Hippocampal formation (tissue), 2 donors: ENCODE measurements at places on chromosomes 3 and 15.

DNA sequence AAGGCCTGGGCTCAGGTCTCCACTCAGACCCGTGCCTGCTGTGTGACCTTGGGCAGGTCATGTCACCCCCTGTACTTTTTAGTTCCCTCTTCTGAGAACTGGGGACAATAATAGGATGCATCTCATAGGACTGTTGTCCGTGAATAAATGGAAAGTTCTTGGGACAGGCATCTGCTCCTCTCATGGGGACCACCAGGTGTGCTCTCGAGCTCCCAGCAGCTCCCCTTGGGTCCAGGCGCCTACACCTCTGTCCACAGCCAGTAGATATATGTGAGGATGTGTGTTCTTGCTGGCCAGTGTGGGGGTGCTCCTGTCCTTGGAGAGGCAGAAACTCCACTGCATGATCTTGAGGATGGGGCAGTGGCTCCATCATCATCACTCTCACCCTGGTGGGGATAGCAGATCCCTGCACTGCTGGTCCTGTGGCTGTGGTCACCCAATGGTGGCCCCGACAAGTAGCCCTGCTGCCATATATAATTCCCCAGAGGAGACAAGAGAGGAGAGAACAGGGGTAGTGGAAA, 257.6 kb upstream of the TLE3 start:
- no peak for DNase-seq

DNA sequence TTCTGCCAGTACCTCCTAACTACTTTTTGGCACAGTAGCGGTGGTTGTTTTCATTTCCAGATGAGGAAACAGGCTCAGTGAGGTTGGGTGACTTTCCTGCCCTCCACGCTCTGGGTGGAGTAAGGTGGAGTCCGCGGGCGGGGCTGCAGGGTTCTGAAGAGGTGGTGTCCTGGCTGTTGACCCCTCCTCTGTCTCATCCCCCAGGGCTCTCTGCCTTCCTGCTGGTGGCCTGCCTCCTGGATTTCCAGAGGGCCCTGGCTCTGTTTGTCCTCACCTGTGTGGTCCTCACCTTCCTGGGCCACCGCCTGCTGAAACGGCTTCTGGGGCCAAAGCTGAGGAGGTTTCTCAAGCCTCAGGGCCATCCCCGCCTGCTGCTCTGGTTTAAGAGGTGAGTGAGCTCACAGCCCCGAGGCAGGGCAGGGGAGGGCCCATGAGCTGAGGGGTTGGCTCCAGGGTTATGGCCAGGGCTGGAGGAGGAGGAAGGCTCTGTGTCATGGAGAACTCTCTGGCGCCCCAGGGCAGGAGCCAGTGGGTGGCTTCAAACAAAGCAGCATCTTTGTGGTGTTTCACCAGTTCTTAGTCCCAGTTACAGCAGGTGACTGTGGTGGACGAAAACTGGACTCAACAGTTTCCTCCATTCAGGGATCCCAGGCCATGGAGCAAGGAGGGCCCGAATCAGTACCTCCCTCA, 10.4 kb downstream of the SLC28A1 start:
- no peak for DNase-seq

DNA sequence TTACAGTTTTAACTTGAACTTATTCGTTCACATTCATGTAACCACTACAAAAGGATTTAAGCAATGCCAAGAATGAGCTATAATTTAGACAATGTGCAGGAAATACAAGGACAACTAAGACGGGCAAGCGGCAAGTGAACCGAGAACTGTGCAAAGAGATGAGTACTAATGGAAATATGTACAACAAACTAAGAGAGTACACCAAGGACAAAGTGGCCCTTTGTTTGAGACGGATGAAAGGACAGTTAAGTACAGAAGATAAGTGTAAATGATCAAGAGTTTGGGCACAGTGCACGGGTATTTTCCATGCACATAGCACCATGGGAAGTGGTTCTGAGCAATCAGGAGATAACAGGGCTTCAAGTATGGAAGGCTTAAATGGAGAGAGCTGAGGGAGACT, 281.7 kb downstream of the ROBO2 start:
- no peak for DNase-seq

- DNase-seq = no peak
Measured at GRCh38 chr3:119534296-119534695, 25.1 kb downstream of the CD80 start.

- no peak for DNase-seq
Measured at GRCh38 chr3:66856533-66856932, 141.6 kb upstream of the KBTBD8 start.

GRCh38 chr3:9067352-9067975, 104.2 kb upstream of the RAD18 start:
- peak; percentile 16 for DNase-seq

DNA sequence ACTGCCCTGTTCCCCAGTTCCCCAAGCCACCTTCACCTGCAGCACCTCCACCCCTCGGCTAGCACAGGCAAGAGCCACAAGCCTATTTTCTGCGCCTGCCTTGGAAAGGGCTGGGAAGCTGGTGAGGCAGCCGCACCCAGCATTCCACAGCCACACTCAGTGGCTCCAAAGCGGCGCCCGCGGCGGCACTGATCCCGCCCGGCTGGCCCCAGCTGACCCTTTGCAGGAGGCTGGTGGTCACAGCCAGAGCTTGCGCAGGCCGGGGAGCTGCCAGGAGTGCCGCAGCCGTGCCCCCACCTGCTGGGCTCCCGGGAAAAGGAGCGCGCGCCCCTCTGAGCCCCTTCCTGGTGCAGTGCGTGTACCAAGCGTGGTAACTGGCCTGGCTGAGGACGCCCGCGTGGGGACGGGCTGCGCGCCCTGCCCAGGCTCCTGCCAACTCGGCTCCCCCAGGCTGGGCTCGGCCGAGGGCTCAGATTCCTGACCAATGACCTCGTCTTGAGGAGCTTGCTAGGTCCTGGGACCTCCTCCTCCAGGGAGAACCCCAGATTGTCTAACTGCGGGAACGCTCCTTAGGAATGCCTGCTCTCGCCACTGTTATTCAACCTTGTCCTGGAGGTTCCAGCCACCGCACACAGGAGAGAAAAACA, 13.3 kb downstream of the GRAMD2A start:
- DNase-seq = no peak

- DNase-seq = no peak
Measured at GRCh38 chr15:73391128-73391872, 22.5 kb upstream of the HCN4 start.

DNA sequence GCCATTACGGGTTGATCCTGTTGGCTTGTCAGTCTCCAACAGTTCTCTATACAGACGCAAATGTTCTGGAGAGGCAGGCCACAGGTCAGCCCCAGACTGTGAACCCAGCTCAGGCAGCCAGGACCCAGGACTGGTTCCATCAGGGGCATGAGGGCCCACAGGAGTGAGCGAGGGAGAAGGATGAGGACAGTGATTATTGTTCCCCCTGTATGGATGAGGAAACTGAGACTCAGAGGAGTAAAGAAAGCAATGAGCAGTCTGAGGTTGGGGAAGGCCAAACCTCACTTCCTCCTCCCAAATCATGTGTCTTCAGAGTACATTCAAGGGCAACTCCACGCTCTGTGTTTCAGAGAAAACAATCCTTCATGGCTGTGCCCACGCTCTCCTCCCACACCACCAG, 121.9 kb downstream of the RPLP1 start:
- no peak for DNase-seq

- no peak for DNase-seq
Measured at GRCh38 chr3:115420086-115420485, 203.2 kb upstream of the GAP43 start.

DNA sequence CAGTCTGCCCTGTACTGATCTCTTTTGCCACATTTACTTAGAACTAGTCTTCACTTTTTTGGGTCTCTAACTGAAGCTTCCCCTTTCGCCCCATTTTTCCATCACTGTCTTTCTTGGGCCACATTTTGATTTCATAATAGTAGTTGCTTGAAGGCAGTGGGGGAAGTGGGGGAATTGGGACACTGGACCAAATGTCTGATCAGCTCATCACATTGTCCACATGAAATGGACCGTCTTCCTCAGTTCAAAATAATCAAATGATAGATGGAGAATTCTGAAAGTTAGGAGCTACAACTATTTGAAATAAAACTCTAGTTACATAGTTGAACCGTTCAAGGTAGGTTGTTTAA, 747 bp downstream of the PDCD6IP start:
- no peak for DNase-seq
